ENCODE measurements at places on chromosomes 5 and 9.
A peak's percentile ranks its signal among the peaks of the same experiment; 100 is the strongest.

GRCh38 chr5:34742061-34742460 lies 85.9 kb downstream of the RAI14 start:
- DNase-seq, result no peak

DNA sequence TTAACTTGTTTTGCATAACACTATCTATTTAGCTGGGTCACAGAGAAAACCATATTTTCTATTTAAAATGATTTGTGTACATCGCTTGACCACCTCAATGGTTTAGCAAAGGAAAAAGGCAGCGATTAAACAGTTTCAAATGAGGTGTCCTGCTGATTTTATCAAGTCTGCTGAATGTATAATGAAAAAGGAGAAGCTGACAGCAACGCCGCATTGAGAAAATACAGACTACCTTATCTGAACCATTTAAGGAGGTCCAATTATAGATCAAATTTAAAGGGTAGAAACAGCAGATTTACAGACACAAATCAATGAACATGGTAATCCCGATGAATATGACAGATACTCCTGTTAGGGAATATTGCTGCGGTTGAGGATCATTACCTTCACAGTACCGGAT lies 29.6 kb downstream of the PSMB7 start:
- DNase-seq, result no peak

- DNase-seq, result no peak
Observed at GRCh38 chr5:119327018-119327417, 28.8 kb upstream of the TNFAIP8 start.

- no peak for DNase-seq
Observed at GRCh38 chr9:134565316-134565915, 76.2 kb upstream of the COL5A1 start.

DNA sequence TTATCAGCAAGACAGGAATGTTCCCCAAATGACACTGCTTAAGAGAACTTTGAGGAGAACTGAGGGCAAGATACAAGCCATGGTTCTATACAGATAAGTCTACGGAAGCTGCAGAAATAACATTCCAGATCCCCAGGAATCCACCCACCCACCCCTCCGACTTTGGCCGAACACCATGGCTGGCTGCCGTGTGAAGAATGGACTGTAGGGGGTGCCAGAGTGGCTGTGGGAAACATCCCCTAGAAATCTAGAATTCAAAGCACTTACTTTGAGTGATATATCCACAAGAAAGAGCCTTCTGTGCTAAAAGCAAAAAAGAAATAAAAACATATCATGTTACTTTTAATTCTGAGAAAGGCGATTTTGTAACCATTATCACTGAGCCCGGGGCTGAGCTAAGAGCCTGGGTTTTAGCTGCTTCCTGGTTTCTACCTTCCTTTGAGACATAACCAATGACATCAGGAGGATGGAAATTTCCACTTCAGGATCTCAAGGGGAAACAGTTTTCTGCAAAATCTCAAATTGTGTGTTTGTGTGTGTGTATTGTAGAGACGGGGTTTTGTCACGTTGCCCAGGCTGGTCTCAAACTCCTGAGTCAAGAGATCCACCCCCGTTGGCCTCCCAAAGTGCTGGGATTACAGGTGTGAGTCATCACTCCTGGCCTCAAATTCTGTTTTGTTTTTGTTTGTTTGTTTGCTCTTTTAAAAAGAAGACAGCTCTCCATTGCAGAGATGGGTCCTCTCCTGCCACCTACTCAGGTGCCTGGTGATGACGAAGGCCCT lies 36.4 kb downstream of the GGTA1 start:
- DNase-seq, result no peak

- peak; percentile 69 for DNase-seq
Observed at GRCh38 chr9:128902351-128903078, 18.3 kb upstream of the PHYHD1 start.

DNA sequence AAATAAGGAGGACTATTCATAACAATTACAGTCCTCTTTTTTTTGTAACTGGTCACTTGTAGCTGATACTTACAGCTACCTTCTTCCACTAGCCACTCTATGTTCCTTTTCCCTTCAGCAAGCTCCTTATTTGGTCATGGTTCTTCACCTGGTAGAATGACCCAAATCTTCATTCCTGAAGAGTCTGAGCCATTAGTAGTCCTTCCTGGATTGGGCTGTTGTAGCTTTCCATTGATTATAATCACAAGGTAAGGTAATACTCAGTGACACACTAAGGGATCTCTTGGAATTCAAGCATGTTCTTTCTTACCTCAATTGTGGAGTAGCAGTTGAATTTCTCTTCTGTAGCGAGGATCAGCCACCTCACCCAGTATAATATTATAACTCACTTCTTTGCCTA lies 25.5 kb upstream of the ITGA2 start:
- no peak for DNase-seq

DNA sequence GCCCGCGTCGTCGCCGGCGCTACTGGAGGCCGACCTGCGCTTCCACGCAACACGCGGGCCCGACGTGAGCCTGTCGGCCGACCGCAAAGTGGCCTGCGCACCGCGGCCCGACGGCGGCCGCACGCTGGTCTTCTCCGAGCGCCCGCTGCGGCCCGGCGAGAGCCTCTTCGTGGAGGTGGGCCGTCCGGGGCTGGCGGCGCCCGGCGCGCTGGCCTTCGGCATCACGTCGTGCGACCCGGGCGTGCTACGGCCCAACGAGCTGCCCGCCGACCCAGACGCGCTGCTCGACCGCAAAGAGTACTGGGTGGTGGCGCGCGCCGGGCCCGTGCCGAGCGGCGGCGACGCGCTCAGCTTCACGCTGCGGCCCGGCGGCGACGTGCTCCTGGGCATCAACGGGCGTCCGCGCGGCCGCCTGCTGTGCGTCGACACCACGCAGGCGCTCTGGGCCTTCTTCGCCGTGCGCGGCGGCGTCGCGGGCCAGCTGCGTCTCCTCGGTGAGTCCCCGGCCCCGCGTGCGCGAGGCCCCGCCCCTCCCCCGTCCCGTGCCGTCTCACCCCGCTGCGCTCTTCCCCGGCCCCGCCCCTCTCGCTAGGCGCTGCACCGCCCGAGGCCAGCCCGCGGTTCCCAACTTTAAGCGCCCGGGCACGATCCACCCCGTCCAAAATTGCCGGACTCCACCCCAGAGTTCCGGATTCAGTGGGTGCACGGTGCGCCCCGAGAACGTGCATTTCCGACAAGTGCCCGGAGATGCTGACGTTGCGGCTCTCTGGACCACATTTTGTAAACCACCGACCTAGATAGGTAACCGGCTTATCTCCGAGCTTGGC lies 42.8 kb downstream of the NEURL1B start:
- DNase-seq, result peak; percentile 46

DNA sequence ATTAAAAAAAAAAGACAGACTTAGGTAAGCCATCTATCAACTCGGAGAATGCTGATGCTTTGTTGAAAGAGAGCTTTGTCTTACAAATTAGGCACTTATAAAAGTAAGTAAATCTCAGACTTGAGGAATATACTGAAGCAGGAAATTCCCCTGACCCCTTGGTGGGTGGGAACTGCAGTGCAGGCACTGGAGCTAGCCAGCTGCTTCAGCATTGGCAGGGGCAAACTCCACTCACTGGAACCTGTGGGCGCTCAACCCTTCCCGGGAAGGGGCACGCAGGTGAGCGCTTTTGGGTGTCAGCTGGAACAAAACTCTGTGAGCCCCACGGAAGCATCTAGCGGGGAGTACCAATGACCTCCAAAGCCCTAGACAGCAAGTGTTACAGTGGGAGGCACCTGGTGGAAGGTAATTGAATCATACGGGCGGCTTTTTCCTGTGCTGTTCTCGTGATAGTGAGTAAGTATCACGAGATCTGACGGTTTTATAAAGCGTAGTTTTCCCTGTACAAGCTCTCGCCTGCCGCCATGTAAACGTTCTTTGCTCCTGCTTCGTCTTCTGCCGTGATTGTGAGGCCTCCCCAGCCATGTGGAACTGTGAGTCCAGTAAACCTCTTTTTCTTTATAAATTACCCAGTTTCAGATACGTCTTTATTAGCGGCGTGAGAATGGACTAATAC lies 628.0 kb upstream of the CDH18 start:
- DNase-seq, result no peak

- no peak for DNase-seq
Observed at GRCh38 chr9:69556707-69557106, 115.5 kb downstream of the APBA1 start.

DNA sequence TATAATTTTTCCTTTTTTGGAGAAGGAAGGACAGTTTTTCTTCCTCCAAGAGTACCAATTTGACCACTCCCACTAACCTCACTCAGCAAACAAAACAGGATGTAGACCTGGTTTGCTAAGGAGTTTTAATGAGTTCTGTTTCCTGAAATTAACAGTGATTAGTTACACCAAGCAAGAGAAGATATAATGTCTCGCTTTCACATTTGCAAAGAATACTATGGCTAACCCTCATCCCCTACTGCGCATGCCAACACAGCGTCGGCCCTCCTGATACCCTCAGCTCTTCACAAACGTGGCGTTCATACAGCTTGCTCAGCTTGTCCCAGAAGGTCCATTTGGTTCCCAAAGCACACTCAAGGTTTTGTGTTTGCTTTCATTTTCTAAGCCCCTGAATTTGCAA lies 41.9 kb upstream of the IPPK start:
- DNase-seq, result no peak

GRCh38 chr5:81068635-81069034 lies 108.5 kb downstream of the RASGRF2 start:
- no peak for DNase-seq

DNA sequence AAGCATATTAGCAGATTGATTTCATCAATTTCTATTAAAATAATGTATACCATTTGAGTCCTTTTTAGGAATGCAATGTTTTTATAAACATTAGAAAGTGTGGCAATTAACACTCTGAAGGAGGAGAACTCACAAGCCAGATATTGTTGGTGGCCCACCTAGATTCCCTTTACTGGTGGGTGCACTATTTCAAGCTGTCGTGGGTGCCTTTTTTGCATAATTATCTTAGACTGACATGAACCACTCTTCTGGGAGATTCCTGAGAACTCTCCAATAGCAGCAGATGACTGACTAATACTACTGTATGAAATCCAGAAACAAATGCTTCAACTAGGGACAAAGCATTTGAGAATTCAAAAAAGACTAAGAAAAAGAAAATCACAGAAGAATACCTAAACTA lies 526.0 kb downstream of the CDH18 start:
- DNase-seq, result no peak

DNA sequence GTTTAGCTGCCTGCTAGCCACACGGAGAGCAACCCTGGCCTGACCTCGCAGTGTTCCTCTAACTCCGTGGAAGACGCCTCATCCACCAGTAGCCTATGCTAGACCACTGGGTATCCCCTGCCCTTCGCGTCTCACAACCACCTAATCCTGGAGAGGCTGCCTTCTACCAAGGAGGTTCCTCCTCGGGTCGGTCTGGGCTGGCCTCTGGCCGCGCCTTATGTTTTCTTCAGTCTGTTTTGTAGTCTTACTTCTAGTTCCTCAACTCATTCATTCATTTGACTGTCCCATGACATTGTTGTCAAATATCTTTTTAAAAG lies 1.6 kb upstream of the TPM2 start:
- DNase-seq, result no peak

- DNase-seq, result no peak
Observed at GRCh38 chr5:57034201-57034916, 82.4 kb upstream of the MIER3 start.

DNA sequence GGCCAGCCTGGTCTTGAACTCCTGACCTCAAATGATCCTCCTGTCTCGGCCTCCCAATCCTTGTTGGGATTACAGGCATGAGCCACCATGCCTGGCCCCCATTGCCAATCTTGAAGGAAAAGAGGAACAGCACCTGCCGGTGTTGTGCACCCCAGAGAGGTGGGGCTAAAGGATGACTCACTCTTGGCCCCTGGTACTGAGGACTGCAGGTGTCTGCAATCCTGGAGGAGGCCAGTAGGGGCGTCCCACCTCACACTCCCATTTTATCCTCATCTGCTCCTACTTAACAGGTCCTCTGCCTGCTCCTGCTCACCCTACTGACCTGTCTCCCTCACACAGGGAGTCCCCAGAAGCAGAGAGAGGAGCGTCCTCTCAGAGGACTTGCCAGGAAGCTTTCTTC lies 390.4 kb downstream of the ARHGEF28 start:
- DNase-seq, result no peak

GRCh38 chr5:150763023-150763769 lies 4.4 kb upstream of the DCTN4 start:
- DNase-seq, result no peak

- DNase-seq, result no peak
Observed at GRCh38 chr5:54990841-54991258, 5.5 kb upstream of the ESM1 start.

DNA sequence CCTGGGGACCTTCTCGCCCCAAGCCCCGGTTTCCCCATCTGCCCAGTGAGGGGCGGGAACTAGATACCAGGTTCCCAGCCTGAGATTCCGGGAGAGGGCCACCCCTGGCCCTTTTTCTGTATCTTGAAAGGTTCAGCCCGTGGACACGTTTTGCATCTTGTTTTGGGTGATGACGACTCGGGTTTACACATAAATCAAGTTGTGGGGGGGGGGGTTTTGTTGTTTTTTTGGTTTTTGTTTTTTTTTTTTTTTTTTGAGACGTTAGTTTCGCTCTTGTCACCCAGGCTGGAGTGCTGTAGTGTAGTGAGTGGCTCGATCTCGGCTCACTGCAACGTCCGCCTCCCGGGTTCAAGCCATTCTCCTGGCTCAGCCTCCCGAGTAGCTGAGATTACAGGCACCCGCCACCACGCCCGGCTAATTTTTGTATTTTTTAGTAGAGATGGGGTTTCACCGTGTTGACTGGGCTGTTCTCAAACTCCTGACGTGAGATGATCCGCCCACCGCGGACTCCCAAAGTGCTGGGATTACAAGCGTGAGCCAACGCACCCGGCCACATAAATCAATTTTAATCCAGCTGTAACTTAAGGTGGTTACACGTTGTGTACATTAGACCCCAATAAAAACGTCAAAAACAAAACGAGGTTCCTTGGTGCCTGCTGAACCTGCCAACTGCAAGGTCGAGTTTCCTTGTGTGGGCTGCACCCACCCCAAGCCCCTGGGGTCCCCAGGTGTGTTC lies 1.1 kb upstream of the BRD3 start:
- no peak for DNase-seq

- no peak for DNase-seq
Observed at GRCh38 chr5:174376056-174376455, 330.6 kb downstream of the NSG2 start.

GRCh38 chr5:75509956-75510355 lies 1.5 kb downstream of the CERT1 start:
- no peak for DNase-seq

GRCh38 chr5:18216016-18216415 lies 581.8 kb downstream of the TAF11L14 start:
- DNase-seq, result no peak

DNA sequence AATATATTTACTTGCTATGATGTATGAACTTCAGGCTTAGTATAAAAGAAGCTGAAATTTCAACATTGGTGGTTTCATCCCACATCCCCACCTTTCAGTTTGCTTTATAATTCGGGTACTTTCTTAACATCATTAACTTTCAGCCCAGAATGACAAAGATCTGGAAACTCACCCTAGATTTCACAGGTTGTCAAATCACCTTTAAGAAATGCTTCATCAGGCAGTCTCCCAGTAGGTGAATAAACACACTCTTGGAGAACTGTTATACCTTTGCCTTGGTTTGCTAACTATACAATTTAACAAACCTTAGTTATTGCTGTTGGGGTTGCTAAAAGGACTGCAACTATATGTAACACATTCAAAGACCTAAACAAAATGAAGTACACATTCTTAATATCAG lies 54.4 kb downstream of the MLANA start:
- DNase-seq, result no peak

- no peak for DNase-seq
Observed at GRCh38 chr9:13166996-13167395, 112.5 kb downstream of the MPDZ start.
